ENCODE measurements at places on chromosomes 2 and 18. TPM values are rescaled to one million over a fixed set of nuclear protein-coding genes. Genes with fewer than 3 reads are reported as not detected.
A peak's percentile ranks its signal among the peaks of the same experiment; 100 is the strongest.

- H3K4me3 ChIP-seq = no peak overlapping the region
- H3K4me1 ChIP-seq = no peaks in the 10 kb centered on the region
- H3K36me3 ChIP-seq = no peaks in the 10 kb centered on the region
- no peaks in the 10 kb centered on the region for H3K27me3 ChIP-seq
- no peak for DNase-seq
Observed at GRCh38 chr2:112032224-112032586, 22.9 kb upstream of the TMEM87B start.

METTL8 gene
- total RNA-seq = 19.5 TPM

- peak; percentile 60 for DNase-seq
- peak within 1 kb of the TSS; percentile 62 for H3K27ac ChIP-seq
- H3K4me3 ChIP-seq = peak within 1 kb of the TSS; percentile 54
- peaks cover 24% of the 10 kb centered on the region for H3K36me3 ChIP-seq
- H3K27me3 ChIP-seq = peaks cover 7% of the 10 kb centered on the region
Observed at GRCh38 chr2:233867993-233868532, at the start of gene MSL3B. MSL3B (minus strand) TSS chr2:233868386.

SERPINB10 gene
- total RNA-seq = 1.7 TPM

STARD6 gene
- not detected for total RNA-seq

DNA sequence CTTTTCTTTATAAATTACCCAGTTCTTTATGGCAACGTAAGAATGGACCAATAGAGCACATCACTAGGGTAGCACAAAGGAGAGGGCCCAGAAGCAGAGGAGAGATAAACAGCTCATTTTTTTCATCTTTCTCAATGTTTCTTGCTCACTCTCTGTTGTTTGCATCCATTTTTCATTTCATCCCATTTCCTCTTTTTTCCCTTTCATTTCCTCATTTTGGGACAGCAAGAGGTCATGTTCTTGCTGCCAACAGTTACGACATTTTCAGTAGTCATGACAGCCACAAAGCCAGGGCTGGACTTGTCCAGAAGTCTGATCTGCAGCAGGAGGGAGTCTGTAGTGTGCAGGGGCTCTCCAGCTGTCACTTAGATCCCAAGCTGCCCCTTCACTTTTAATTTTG lies 52.7 kb upstream of the CYP1B1 start:
- H3K4me3 ChIP-seq = no peak overlapping the region
- H3K36me3 ChIP-seq = no peaks in the 10 kb centered on the region
- H3K27ac ChIP-seq = no peak overlapping the region
- H3K4me1 ChIP-seq = no peaks in the 10 kb centered on the region
- DNase-seq = no peak

GRCh38 chr2:226429476-226429875 lies 370.1 kb downstream of the IRS1 start:
- no peak overlapping the region for H3K27ac ChIP-seq
- DNase-seq = no peak
- no peaks in the 10 kb centered on the region for H3K36me3 ChIP-seq

DNA sequence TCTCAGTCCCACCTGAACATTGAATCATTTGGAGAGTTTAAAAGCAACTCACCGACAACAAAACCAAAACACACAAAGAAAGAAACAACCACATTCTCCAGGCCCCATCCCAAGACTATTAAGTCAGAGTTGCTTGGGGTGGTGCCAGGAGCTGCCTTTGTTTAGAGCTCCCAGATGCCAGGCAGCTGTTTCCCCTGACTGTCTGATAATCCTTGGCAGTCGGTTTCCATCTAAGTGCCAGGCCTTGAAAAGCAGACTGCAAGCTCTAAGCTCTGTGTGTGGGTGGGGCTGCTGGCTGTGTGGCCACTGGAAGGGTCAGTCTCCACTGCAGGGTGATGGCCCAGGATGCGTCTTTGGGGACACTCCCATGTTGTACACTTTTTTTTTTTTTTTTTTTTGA lies 255.3 kb upstream of the AGAP1 start:
- no peaks in the 10 kb centered on the region for H3K27me3 ChIP-seq
- no peaks in the 10 kb centered on the region for H3K36me3 ChIP-seq
- H3K27ac ChIP-seq = no peak overlapping the region
- H3K4me3 ChIP-seq = no peak overlapping the region
- DNase-seq = peak; percentile 57

- no peak for DNase-seq
- H3K4me3 ChIP-seq = no peak overlapping the region
- peaks cover 6% of the 10 kb centered on the region for H3K4me1 ChIP-seq
Observed at GRCh38 chr2:196464311-196464710, 175.2 kb upstream of the CCDC150 start.

DNA sequence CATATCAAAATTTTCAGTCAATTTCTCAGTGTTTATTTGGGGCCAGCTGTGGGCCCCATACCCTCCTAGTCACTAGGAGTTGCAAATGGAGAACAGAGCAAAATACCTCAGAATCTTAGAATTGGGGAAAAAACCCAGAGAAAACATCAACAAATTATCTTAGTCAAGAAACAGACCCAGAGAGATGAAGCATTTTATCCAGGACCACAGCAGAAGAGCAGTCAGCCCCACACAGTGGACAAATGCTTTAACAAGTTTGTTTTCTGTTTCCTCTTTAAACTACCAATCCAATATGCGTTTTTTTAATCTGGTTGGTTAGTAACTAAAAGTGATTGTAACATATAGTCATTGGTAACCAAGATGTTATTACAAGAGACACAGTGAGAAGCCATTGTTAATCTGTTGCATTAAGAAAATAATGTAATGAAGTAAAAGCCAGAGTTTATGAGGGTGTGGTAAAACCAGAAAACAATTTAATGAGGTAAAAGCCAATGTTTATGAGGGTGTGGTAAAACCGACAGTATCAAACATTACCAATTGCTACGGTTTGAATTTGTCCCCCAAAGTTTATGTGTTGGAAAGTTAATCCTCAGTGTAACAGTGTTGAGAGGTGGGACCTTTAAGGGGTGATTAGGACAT lies 60.7 kb upstream of the COX7A2L start:
- peaks cover 57% of the 10 kb centered on the region for H3K4me1 ChIP-seq
- no peaks in the 10 kb centered on the region for H3K27me3 ChIP-seq
- DNase-seq = no peak
- H3K4me3 ChIP-seq = no peak overlapping the region
- H3K36me3 ChIP-seq = no peaks in the 10 kb centered on the region
- peak overlapping the region; percentile 97 for H3K27ac ChIP-seq

RIT2 gene
- not detected for total RNA-seq

- H3K36me3 ChIP-seq = no peaks in the 10 kb centered on the region
- DNase-seq = no peak
- H3K27me3 ChIP-seq = no peaks in the 10 kb centered on the region
Observed at GRCh38 chr2:172101821-172102390, 794 bp downstream of the DLX2 start.

Measured in SJSA1 (cell line).